ENCODE measurements at places on chromosomes 5 and 9.

- no peak for DNase-seq
These were observed 960.6 kb upstream of the DMAC1 start for GRCh38 chr9:8760000-8760767.

- DNase-seq, result no peak
These were observed 221.8 kb downstream of the SLC12A2 start for GRCh38 chr5:128305341-128305740.

DNA sequence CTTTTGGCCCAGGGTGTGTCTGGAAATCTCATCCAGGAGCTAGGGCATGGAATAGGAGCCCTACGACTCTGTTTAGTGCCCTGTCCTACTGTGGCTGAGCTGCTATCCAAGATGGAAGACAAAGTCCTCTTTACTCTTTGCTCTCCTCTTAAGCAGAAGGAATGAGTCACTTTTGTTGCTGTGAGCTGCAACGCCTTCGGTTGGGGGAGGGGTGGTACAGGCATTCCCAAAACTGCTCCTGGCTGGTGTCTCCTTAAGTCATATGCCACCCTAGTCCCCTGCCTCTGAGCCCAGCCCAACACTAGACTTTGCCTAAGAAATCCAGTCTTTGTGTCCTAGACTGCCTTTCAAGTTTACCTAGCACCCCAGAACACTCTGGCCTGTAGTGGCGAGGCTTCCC lies 99.9 kb downstream of the PRR16 start:
- no peak for DNase-seq

- DNase-seq, result no peak
These were observed 133.3 kb downstream of the CDH12 start for GRCh38 chr5:22719842-22720241.

- no peak for DNase-seq
These were observed 1.3 kb downstream of the NR4A3 start for GRCh38 chr9:99822806-99823591.

- no peak for DNase-seq
These were observed 53.2 kb downstream of the DENND1A start for GRCh38 chr9:123876750-123877149.

- DNase-seq, result no peak
These were observed 151.0 kb downstream of the KIAA0825 start for GRCh38 chr5:94467346-94467953.

- DNase-seq, result no peak
These were observed 292.3 kb downstream of the SLF1 start for GRCh38 chr5:94910721-94911120.

GRCh38 chr9:69027355-69028097 lies 8.0 kb upstream of the FXN start:
- DNase-seq, result peak; percentile 26

GRCh38 chr5:73338256-73339050 lies 110.1 kb downstream of the FOXD1 start:
- no peak for DNase-seq

GRCh38 chr9:35489313-35490154 lies at the start of gene RUSC2:
RUSC2 (plus strand) TSS chr9:35490111; CDS start chr9:35546522, 56,411 bp downstream.
- DNase-seq, result peak; percentile 45

GRCh38 chr5:95959888-95960666 lies 1.6 kb downstream of the ELL2 start:
- no peak for DNase-seq

- no peak for DNase-seq
These were observed 69.5 kb upstream of the FAM169A start for GRCh38 chr5:74935752-74936091.

DNA sequence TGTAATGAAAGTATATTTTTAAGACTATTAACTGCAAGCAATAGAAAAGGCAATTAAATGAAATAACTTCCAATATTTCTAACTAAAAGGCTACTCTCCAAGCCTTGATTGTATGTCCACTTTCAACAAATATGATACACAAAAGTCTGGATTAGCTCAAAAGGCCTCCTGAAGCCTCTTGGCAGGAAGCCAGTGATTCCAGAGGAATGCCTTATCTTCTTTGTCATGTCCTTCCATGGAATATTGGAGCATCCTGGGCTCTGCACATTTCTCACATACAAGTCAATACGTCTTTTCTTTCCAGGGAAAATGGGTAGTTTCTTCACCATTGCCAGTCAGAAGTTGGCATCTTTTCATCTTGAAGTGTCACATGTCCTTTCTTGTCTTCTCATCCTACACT lies 357.8 kb downstream of the KDM4C start:
- no peak for DNase-seq

- no peak for DNase-seq
These were observed 2.7 kb downstream of the CDC42SE2 start for GRCh38 chr5:131266370-131267060.

DNA sequence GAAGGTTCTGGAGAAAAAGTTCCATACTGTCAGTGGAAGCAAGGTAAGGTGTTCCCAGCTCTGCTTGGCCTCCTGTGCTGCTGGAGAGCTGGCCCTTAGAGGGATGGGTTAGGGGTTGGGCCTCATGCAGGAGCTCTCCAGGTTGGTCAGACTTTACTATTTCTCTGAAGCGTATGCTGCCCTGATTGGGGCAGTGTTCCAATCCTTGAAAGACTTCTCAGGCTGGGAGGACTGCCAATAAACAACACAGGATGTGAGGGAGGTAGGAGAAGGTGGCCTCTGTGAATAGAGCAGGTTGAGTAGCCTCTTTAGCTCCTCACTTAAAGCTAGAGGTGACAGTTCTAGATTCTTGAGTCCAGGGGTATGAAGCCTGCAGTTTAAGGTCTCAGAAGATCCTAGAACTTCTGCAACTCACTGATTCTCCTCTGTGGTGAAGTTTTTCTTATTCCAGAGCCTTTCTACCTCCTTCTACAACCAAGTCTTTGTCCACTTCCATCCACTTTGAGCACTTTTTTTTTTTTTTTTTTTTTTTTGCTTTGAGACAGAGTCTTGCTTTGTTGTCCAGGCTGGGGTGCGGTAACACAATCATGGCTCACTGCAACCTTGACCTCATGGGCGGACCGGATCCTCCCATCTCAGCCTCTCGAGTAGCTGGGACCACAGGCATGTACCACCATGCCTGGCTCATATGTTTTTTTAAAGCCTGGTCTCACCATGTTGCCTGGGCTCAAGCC lies 3.0 kb downstream of the HNRNPAB start:
- no peak for DNase-seq

DNA sequence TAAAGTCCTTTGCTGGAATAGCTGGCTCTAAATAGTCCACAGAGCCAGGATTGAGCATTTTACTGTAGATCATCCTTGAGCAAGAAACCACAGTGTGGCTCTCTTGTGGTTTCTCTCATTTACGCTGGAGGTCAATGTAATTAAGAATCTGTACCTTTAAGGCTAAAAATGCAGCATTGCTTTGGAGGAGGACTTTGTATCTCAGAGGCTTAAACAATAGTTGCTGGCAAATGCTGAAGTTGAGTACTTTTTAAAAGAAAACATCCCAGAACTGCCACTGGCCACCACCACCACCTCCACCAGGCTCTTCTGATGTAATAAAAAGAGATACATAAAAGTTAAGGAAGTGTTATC lies 177.3 kb upstream of the ADAMTSL1 start:
- DNase-seq, result no peak

DNA sequence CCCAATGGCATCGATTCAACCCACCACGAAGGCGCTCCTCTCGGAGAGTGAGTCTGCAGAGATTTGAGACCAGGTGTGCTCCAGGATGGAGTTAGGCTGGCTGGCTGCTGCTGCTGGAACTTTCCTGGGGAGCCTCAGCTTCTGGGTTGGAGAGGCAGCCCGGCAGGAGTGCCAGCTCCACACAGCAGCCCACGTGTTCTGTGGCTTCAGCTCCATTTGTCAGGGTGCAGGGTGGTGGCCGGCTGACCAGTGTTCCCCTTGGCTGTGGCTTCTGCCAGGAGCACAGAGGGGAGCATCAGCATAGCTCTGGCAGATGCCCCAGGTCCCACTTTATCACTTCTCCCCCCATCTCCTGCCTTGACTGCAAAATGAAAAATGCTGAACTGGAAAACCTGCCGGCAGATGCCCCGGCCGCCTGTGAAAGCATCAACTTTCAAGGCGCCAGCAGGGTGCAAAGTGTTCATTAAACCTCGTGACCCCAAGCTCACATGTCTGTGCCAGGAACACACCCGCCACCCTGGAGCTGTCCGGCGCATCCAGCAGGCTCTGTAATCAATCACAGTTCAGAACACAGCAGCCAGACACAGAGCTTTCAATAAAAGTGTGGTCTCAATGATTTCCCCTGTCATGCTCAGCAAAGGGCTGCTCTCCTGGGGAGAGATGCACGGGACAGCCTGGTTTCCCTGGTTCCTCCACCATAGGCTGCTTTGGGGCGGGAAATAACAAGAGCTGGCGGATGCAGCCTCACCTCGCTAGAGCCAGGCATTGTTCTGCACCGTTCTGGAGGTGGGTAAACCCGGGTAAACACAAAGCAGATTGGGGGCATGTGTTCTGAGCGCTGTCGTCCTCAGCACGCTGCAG lies 53.2 kb downstream of the TRIP13 start:
- no peak for DNase-seq

GRCh38 chr5:16156152-16156551 lies 23.4 kb downstream of the MARCHF11 start:
- DNase-seq, result no peak

DNA sequence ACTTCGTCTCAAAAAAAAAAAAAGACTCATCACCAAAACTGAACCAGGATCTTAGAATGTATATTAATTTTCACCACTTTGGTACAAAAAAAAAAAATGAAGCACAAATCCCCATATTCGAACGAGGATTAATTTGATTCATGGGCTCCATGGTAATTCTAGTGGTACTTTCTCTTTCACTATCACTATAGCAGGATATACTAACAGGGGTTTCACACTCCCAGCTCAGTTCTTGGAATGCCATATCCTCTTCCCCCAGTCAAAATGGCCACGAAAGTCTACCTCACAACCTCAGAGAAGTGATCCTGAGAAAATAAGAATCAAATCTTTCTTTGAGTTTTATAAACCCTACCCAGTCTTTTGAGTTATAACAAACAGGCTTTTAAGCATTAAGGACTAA lies 235.7 kb downstream of the FBXL17 start:
- DNase-seq, result no peak

DNA sequence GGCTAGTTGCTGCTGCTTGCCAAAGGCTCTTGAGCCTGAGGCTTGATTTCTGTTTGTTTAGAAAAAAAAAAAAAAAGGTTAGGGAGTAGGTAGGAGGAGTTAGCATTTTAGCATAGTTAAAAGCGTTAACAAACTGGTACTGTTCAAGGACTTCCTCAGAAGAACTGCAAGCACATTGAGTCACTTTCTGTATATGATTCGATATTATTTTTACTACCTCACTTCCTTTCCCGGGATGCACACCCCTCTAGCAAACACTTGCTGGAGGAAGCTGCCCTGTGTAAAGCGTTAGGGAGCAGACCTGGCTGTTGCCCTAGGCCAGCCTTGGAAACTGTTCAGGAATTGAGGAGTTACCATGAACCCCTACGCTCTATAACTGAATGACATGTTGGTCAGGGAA lies 15.7 kb upstream of the CEP120 start:
- no peak for DNase-seq

- DNase-seq, result no peak
These were observed 18.7 kb downstream of the RAB14 start for GRCh38 chr9:121182989-121183388.

- no peak for DNase-seq
These were observed 9.1 kb downstream of the BRD3OS start for GRCh38 chr9:134034215-134035040.

DNA sequence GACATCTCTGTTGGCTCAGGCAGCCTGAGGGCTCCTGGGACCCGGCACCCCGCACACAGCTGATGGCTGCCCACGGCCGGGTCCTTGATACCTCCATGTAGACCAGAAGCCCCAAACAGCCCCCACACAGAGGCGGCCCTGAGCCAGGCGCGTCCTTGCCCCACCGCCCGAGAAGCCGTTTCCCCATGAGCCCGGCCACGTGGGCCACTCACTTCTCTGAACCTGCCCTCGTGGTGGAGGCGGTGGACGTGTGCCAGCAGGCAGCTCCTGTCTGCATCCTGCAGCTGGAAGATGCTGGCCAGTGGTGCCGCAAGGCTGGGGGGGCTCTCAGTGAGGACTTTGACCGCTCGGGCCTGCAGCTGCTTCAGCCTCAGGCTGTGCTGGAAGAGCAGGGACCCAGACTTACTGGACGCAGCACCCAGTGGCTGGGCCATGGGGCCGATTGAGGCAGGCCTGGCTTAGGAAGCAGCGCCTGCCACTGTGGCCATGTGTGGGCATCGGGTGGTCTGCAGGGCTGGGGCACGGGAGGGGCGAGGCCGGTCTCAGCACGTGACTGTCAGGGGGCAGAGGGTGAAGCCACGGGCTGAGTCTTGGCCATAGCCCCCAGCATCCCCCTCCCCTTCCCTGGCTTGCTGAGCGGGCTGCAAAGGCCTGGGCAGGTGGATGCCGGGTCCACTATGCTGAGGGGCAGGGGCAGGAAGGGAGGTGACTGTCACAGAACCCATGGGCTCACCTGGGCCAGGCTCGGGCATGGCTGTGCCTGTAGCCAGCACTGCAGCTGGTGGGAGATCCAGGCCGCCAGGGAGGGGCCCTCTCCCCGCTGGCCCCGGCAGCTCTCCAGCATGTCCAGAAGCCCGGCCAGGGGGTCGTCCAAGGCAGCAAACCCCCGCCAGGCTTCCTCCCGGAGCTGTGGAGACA lies 50.0 kb downstream of the EXD3 start:
- no peak for DNase-seq

GRCh38 chr5:116709082-116709481 lies 134.5 kb upstream of the SEMA6A start:
- no peak for DNase-seq

DNA sequence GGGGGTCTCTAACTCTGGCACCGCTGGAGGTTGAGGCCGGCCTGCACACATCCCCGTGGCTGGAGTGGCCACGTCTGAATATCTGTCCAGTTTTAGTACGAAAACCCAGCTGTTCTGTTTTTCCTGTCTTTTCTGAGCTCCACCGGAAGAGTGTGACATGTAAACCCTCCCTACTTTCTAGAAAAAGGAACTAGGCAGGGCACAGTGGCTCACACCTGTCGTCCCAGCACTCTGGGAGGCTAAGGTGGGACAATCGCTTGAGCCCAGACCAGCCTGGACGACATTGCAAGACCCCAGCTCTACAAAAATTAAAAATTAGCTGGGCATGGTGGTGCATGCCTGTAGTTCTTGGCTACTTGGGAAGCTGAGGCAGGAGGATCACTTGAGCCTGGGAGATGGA lies 8.2 kb upstream of the PHYKPL start:
- DNase-seq, result no peak

- no peak for DNase-seq
These were observed 476.9 kb downstream of the ZSWIM6 start for GRCh38 chr5:61808909-61809308.

GRCh38 chr9:120454467-120454866 lies 125.5 kb downstream of the CDK5RAP2 start:
- DNase-seq, result no peak

- DNase-seq, result no peak
These were observed 21.4 kb upstream of the TRMT10B start for GRCh38 chr9:37732086-37732741.

DNA sequence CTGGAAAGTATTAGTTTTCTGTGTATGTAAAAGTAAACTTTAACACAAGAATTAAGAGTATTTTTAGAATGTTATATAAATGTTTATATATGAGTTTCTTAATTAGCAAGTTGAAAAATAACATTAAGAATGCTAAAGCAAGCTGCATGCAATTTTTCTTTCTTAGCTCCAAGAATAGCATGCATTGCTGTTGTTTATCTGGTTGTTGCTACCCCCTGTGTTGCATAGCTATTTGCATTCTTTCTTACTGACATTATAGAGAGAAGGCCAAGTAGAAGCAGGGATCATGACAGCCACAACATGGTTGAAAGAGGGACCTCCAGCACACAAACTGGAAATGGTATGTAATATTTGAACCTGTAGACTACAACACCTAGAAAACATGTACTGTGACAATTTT lies 94.8 kb downstream of the ERCC6L2 start:
- no peak for DNase-seq

Data from stimulated activated CD4-positive, alpha-beta T cell treated with anti-CD3 and anti-CD28 coated beads, Interleukin-4, amount 100 ng/mL, for 48 hours (primary cell).